Right ventricle myocardium superior (tissue), 1 donor: ENCODE measurements at places on chromosomes 2 and 18.
A peak's percentile ranks its signal among the peaks of the same experiment; 100 is the strongest.

- DNase-seq: no peak
These were observed 25.1 kb downstream of the MARCHF7 start for GRCh38 chr2:159737292-159737916.

- no peak for DNase-seq
These were observed at the start of gene RAX for GRCh38 chr18:59272891-59273758. Gene RAX, minus strand, starts transcription at chr18:59273454. Its CDS starts 248 bp downstream, at chr18:59273206.

DNA sequence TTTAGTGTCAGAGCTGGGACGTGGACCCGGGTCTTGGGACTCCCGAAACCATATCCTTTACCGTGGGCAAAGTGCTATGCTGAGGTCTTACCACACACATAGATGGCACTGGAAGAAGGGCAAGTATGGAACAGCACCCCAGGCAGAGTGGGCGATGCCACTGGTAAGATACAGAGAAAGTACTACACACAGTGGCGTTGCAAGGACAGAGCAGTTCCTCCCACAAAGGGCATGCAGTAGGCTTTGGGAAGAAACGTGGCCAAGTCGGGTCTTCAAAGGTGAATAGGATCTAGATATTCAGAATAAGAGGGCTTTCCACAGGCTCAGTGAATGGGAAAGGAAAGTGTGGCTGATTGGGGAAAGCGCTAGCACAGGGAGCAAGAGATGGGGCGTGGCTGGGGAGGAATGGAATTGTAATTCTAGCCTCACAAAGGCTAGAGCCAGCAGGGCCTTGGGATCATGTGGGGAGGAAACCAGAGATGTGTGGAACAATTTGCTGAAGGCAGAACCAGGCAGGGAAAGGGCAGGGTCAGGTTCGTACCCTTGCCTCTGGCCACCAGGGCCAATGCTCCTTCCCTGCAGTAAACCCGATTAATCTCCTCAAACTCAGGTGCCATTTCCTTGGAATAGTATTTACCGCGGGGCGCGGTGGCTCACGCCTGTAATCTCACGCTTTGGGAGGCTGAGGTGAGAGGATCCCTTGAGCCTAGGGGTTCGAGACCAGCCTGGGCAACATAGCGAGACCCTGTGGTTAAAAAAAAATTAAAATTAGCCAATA lies 36.0 kb downstream of the PCBP1 start:
- DNase-seq: peak; percentile 64

- no peak for DNase-seq
These were observed 95.0 kb upstream of the HDAC4 start for GRCh38 chr2:239495791-239496233.

DNA sequence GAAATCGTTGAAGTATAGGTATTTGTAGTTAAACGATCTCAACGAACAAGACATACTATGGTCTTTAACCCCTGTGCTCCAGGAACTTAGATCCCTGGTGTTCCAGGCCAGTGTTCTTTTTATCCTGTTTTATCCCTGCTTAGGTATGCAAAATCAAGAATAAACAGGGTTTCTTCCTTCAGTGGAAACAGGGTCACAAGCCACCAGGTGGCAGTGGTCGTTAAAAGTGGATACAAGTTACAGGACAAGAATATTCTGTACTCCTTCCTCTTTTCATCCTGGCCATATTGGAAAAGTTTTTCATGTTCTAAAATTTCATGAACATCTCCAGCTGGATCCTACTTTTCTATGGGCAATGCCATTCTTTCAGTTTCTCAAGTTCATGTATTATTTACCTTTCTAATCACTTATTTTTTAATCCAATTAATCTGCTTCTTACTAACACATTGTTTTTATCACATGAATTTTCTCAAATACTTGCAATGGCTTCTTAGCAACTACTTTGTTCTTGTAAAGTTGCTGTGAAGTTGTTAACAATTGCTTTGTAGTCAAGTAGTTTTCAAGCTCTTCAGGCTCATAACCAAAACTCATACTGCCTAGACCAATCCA lies 16.4 kb upstream of the HNMT start:
- DNase-seq: peak; percentile 85

DNA sequence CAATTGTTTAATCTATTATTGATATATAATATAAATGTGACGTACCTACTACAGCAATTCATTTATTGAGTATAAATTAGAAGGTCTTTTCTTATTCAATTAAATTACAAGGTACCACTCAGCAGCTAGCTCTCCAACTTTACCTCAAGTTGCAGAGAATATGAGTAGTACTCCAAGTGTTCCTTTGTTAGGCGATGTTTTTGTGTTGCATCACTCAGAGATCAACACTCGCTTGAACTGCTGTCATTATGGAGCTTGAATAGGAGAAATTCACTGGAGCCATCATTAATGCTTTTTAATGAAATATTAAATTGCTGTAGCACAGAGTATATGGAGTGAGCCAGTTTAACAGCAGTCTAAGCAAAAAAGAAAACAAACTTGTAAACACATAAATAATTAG lies 320.0 kb downstream of the FSIP2 start:
- no peak for DNase-seq

GRCh38 chr18:34809451-34810072 lies 99.5 kb downstream of the DTNA start:
- peak; percentile 82 for DNase-seq

DNA sequence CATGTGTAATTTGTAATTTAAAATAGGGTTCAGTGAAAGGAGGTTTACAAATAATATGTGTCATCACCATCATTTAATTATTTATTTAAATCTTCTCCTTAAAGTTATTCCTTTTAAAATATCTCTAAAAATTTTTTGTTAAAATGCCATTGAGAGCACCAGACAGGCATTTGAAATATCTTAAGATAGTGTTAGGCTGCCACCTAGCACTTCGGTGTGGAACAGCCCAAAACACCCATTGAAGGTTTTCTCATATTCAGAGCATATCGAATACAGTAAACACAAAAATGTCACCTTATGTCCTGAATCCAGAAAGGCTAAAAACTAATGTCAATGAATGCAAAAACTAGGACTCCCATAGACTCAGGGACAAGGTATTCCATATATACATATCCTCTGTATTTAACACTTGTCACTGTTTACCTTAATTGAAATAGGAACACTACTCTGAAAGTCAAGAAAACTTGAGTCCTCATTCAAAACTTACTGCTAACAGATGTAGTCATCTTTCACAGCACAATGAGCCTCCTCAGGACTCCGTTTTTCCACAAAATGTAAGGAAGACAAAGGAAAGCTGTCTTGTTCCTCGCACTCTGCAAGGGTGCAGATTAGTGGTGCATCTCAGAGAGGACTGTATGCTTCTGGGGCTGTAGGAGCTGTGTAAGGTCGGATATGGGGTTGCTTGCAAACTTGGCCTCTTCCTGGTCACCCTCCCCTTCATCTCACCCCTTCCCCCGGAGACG lies 329.5 kb downstream of the PAX3 start:
- DNase-seq: no peak

GRCh38 chr2:139492131-139492680 lies 712.0 kb upstream of the NXPH2 start:
- no peak for DNase-seq

DNA sequence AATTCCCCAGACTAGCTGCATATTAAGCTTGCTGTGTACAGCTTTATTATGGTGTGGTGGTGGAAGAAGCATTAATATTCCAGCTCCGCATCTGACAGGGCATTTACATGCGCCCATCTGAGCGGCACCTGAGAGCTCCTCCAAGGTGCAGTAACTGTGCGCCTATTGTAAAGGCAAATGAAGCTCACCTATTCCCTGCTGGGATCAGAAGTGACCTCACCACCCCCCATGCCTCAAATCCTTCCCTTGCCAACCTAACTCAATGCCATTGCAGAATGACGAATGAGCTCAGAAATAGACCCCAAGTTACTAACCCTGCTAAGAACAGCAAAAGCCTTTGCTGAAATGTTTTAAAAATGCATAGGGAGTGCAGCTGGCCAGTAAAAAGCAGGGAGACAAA lies 14.3 kb downstream of the BCL11A start:
- no peak for DNase-seq

DNA sequence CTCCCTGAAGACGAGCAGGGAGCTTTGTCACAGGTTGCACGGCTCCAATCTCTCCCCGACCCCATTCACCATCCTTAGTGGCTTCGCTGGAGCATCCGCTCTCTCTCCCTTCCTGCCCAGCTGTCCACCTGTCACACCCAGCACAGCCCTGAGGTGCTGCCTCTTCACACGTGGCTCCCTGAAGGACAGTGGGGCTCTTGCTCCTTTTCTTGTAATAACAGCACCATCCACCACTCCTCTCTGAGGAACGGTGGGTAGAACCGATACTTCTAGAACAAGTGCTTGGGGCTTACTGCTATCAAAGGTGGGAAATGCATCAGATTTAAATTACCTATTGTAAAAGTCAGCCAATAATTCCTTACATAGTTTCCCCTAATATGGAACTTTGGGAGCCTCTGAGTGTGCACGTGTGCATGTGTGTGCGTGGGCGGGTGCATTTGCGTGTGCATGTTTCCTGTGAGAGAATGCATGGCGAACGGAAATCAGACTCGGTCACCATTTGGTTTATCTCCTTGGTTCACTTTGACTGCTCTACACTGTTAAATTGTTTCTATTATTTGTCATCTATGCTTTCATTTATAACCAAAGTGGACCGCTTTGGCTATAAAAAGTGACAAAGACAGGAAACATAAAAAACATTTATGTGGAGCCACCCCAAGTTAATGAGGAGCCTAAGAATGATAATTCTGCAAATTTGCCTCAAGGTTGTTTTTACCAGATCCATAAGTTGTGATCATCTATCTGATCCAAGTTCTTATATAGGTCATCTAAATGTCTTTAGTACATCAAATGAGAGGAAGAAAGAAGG lies 39.1 kb downstream of the KLHL29 start:
- DNase-seq: no peak

- DNase-seq: peak; percentile 76
These were observed 154.5 kb downstream of the ZFP36L2 start for GRCh38 chr2:43071599-43072550.

DNA sequence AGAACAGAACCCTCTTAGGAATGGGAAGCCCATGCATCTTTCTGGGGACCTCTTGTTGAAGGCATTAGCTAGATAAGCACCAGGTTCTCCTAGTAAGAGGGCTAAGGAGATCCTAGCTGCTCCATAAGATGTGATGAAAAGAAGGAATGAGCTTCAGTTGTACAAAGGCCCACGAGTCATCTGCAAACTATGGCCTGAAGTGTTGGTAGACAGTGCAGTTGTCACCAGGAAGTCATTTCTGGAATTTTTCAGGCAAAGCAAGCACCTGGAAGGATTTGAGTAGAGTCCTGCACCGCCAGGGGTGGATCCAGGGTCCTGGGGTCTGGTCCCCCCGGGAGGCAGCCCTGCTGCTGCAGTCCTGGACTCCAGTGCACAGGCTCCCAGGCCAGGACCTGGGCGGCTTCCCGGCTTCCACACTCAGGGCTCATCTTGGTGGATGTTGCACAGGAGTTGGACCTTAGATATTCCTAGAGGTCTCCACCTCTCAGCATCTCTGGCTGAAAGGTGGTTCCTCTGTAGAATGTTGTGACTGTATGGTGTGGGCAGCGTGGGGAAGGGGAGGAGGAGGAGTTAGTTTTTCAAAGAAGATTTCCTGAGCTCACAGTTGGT lies 85.3 kb downstream of the LDLRAD4 start:
- no peak for DNase-seq

DNA sequence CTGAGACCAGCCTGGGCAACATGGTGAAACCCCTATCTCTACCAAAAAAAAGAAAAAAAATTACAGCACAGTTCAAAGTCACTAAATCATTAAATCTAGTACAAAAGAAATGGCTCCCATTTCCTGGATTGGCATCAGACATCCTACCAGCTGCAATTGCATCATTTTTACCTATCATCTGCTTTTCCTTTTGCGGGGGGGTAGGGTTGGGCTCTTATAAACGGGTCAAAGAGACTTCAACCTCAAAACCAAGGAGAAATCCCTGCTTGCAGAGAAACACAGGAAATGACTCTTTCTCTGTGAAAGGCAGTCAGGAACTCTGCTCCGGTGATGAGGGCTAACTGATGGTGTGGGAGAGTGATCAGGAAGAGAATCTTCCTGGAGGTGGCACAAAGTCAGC lies 45.3 kb upstream of the RFX8 start:
- no peak for DNase-seq

DNA sequence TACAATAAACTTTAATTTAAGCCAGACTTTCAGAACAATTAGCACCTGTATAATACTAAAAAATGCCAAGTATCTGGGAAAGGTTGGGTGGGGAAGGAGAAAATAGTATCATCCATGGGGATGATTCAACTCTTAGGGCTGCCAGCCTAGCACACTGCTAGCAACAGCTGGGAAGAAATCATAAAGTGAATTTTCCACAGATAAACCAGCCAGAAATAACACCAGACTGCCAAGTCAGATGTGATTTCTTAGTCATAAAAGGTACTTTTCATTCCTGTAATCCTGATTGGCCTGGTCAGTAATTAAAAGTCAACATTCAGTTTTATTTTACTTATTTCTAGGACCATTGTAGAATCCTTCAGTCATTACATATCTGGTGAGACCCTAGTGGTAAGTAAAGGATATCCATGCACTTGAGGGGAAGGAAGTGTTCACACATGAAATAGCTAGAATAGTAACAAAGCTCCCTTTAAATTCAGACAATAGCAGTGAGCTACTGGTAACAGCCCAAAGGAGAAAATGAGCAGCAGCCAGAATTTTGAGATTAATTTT lies 59.4 kb downstream of the LIMS1 start:
- DNase-seq: no peak

- no peak for DNase-seq
These were observed 421.4 kb upstream of the RGPD4 start for GRCh38 chr2:107405261-107405660.

GRCh38 chr2:101843048-101843447 lies 145.5 kb downstream of the MAP4K4 start:
- DNase-seq: peak; percentile 47

DNA sequence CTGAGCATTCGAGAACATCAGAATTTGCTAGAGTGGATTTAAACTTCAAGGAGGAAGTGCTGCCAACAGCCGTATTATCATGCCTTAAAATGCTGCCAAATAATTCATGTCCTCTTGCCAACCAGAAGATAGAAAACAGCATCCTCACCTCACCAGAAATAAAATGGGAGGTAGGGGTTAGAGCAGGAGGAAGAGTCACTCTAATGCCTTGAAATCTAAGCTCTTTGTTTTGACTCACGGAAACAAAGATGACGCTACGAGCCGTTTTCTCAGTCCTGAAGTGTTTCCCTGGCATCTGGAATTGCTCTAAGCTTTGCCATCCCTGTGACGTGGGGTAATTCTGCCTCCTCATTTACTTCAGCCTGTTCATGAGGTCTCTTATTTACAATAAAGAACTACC lies 97.1 kb downstream of the PRPF40A start:
- DNase-seq: no peak

GRCh38 chr18:8959551-8960135 lies 142.9 kb upstream of the NDUFV2 start:
- no peak for DNase-seq

- no peak for DNase-seq
These were observed 353.1 kb upstream of the FANCL start for GRCh38 chr2:58594175-58594574.
